ENCODE measurements at places on chromosomes 1 and 21. TPM values are rescaled to one million over a fixed set of nuclear protein-coding genes. Genes with fewer than 3 reads are reported as not detected.

YTHDF2 gene
- total RNA-seq: 53.7 TPM

BRINP3 gene
- total RNA-seq: 6.3 TPM

LBR gene
- 22.0 TPM for total RNA-seq

SUMO3 gene
- 89.8 TPM for total RNA-seq

LTN1 gene
- total RNA-seq: 16.9 TPM

VCAM1 gene
- 718 TPM for total RNA-seq

VSIG8 gene
- total RNA-seq: not detected

CIART gene
- 15.4 TPM for total RNA-seq

SH3BGR gene
- 116 TPM for total RNA-seq

RXFP4 gene
- 0.33 TPM for total RNA-seq

PLA2G2F gene
- not detected for total RNA-seq

SDC3 gene
- total RNA-seq: 89.2 TPM

KRTAP19-5 gene
- not detected for total RNA-seq

TNFSF18 gene
- 0.11 TPM for total RNA-seq

NBPF10 gene
- total RNA-seq: 1.1 TPM

FOXD2 gene
- not detected for total RNA-seq

PGBD5 gene
- 0.32 TPM for total RNA-seq

XCL1 gene
- total RNA-seq: 0.53 TPM

C1orf21 gene
- total RNA-seq: 10.9 TPM

USH2A gene
- 0.24 TPM for total RNA-seq

CITED4 gene
- 92.7 TPM for total RNA-seq

DENND2D gene
- 1.1 TPM for total RNA-seq

PPIAL4G gene
- not detected for total RNA-seq

RPE65 gene
- total RNA-seq: 0.95 TPM

ATAD3C gene
- 0.28 TPM for total RNA-seq

LYSMD1 gene
- 19.7 TPM for total RNA-seq

IRF6 gene
- total RNA-seq: 1.4 TPM

HCN3 gene
- total RNA-seq: 3.5 TPM

TEKT2 gene
- 1.8 TPM for total RNA-seq

RHCE gene
- 1.8 TPM for total RNA-seq

FASLG gene
- total RNA-seq: not detected

NR5A2 gene
- not detected for total RNA-seq

DDR2 gene
- total RNA-seq: 1.4 TPM

TCHHL1 gene
- not detected for total RNA-seq

MAP7D1 gene
- total RNA-seq: 239 TPM

C1orf146 gene
- total RNA-seq: not detected

URB2 gene
- total RNA-seq: 5.4 TPM

SV2A gene
- 21.9 TPM for total RNA-seq

GBP2 gene
- total RNA-seq: 2.4 TPM

SLC25A34 gene
- total RNA-seq: 6.9 TPM

FMN2 gene
- total RNA-seq: 0.42 TPM

DENND1B gene
- total RNA-seq: 9.9 TPM

PDC gene
- not detected for total RNA-seq

TRIM58 gene
- total RNA-seq: 2.7 TPM

COL9A2 gene
- total RNA-seq: 3.4 TPM

CASQ2 gene
- 2.0 TPM for total RNA-seq

USP33 gene
- total RNA-seq: 33.5 TPM

GJA8 gene
- not detected for total RNA-seq

NDUFS5 gene
- total RNA-seq: 978 TPM

PRDX6 gene
- 383 TPM for total RNA-seq

CBR3 gene
- not detected for total RNA-seq

Data from cardiac muscle cell (in vitro differentiated cells and primary cell).